ENCODE measurements at places on chromosomes 3 and 15.

DNA sequence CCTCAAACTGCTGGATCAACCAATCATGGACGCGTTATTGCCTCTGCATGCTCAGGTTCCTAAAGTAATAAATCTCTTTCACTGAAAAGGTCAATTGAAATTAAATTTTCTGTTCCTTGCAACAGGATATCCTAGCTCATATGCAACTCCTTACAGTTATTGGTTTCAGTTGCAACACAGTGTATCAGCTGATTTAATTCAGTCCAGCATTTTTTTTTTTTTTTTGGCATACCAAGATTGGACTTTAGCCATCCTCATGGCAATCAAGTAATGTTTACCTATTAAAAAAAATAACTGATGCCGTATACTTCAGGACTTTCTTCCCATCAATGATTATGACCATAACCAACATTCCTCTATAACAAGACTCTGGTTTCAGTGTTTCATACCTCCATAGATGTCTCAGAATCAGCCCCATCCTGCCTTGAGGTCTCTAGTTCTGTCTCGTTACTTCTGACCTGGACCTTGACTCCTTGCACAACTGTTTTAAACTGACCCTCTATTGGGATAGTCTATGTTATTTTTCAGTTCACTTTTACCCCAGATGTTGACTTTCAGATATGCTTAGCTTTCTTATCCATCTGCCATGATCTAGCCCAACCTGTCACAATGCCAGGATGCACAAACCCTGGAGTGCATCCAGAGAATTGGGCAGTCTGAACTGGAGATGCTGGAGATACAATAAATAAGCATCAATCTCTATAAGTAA, 265.0 kb upstream of the GADL1 start:
- DNase-seq, result no peak

- no peak for DNase-seq
Measured at GRCh38 chr3:53242155-53242554, 13.7 kb downstream of the TKT start.

GRCh38 chr15:36903922-36904556, 196.3 kb downstream of the MEIS2 start:
- DNase-seq, result no peak

- no peak for DNase-seq
Measured at GRCh38 chr3:98906230-98906629, 4.7 kb upstream of the DCBLD2 start.

DNA sequence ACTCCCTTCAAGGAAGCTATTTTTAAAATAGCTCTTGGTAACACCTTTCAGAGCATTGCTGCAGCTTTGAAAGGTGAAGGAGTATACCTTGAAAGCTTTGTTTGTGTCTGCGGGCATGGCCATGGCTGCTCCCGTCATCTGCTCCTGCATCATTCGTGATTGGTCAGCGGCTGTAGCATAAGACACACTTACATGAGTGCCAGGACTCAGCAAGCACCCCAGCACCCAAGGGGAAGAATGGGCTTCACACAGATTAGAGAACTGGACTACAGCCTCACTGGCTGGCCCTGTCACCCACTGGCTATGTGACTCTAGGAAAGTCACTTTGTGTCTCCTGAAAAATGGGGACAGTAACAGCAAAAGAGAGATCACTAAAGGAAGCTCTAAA, 17.0 kb downstream of the EMC3 start:
- DNase-seq, result no peak

DNA sequence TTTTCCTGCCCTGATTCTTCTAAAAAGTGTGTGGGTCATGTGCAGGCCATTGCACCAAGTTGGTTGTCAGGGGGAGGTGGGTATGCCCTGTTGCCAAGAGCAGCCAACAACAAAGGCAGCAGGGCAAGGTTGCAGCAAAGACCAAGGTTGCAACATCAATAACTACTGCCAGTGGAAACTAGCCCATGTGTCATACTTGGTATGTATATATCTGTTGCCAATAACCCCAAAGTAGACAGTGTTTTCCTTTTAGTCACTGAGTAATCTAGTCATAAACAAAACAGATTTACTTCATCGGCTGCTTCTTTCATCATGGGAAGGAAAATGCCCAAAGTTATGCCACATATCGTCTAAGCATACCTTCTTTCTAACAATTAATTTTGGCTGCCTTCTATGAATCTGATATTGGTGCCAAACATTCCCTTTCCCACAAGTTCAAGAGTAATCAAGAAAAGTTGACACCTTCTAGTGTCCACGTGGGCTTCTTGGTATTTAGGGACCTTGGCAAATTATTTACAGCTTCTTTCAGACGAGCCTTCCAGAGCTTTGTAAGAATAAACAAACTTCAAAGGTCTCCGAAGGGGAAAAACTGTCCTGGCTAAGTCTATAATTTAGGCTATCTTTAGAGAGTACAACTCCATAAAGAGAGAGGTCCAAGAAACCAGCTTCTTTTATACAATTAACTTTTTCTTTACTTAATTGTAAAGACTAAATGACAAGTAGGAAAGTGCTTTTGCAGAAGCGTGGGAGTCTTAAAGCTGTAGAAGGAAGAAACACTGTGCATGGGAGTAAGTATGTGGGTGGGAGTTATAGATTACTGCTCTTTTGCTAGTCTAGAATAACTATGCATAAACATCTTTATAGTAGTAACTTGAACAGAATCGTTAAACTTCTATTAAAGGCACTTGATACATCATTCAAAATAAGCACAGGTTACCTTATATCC, 10.0 kb upstream of the MBNL1 start:
- DNase-seq, result peak; percentile 38

- no peak for DNase-seq
Measured at GRCh38 chr3:38713121-38713520, 63.6 kb upstream of the SCN5A start.

- no peak for DNase-seq
Measured at GRCh38 chr3:143727391-143727790, 120.9 kb downstream of the SLC9A9 start.

DNA sequence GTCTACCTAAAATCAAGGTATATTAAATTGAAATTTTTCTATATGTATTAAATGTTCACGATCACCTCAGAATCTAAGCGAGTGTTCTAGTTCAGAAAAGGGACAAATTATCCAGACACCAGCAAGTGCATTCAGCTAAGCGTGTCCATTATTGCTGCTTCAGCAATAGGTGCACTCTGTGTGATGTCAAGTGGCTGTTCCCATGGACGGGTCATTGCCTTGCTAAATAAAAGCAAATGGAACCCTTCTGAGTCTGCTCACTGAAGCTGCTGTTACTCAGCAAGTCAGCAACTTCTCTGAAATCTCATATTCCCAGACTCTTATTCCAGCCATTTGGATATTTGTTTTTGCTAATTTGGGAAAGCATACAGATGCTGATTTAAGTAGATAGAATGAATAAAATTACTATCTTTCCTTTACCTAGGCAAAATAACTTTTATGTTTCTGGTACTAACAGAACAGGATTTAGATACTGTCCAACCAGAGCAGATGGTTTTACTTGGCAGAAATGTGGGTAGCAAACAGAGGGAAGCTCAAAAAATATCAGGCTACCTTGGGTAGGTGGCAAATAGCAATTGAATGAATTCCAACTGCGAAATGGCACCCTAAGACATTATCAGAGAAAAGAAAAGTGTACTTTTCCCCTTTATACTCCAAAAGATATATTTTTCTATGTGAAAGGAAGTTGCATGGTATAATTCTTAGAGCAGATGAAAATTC, 407.0 kb downstream of the GAP43 start:
- DNase-seq, result no peak

DNA sequence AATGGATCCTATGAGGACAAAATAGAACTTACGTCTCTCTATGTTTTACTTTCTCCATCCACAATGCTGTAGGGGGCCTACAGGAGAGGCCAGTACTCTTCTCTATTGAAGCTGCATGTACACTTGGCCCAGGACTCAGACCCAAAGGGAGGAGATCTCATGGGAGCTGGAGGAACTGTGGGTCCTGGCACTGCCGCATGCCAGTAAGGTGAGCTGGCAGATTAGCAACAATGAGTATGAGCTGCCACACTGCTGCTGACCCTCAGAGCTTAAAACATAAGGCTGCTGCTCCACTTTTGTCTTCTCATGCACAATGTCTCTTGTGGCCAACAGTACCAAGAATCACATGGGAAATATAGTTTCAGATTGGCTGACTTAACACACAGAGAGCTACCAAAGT, 57.8 kb upstream of the TBC1D5 start:
- DNase-seq, result no peak

- DNase-seq, result no peak
Measured at GRCh38 chr3:158522221-158523136, 48.5 kb upstream of the MLF1 start.

- DNase-seq, result no peak
Measured at GRCh38 chr3:140433431-140433830, 244.4 kb upstream of the TRIM42 start.

DNA sequence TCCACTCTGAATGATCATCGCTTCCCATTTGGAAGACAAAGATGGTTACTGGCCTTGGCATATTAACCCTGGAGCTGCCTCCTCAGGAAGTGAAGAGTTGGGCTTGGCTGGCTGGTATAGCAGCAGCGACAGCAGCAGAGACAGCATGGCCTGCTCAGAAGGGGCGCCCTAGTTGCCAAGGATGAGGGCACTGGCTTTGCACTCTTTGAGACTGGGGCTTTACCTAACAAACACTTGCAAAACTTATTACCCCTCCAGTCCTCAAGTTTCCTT, 68.5 kb upstream of the RBP1 start:
- no peak for DNase-seq

DNA sequence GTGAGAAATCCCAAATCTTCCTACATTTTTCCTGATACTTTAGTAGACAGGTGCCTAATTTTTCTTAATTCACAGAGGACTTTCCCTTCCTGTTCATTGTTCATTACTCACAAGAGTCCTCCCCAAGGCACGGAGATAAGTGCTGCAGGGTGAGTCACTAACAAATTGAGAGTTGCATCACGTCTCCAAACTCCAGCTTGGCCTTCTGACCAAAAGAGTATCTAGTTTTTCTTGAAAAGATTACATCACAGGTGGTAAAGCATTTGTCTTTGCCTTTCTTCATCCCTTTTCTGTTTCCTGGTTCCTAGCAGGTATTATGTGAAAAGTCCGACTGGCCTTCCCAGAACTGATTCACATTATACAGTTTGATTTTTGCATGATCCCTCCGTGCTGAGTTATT, 24.9 kb upstream of the RASGRP1 start:
- DNase-seq, result no peak

DNA sequence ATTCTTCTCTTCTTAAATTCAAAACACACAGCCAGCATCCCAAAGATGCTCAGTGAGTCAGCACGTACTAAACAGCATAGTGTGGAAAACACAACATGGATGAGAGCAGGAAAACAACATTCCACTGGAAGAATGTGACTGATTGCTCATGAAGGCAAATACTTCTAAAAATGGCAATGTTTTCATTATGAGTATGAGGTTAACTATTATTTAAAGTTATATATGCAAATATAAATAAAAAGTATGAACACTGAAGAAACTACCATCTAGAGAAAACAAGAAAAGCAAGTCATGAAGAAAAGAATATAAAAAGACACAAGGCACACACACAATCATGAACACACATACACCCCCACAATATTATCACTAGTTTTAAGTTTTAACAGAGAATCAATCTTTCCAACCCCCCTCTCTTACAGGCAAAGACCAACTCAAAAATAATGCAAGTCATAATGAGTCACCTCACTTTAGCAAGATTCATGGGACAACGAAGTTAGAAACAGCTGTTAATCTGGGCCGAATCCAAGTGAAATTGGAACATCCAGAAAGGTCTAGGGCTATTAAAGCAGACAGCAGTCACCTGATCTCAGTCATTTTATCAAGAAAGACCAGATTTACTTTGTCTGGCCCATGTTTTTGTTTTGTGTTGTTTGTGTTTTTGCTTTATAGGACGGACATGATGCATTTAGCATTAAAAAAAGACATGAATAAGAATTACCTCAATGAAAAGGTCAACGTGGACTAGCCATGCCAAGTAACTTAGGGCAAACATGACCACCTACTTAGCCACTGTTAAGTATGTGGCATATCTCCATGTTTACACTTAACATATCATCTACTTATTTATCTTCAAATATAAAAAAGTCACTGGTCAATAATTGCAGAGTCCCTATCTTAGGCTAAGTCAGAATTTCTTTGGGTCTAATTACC, 18.1 kb downstream of the GBE1 start:
- DNase-seq, result no peak

DNA sequence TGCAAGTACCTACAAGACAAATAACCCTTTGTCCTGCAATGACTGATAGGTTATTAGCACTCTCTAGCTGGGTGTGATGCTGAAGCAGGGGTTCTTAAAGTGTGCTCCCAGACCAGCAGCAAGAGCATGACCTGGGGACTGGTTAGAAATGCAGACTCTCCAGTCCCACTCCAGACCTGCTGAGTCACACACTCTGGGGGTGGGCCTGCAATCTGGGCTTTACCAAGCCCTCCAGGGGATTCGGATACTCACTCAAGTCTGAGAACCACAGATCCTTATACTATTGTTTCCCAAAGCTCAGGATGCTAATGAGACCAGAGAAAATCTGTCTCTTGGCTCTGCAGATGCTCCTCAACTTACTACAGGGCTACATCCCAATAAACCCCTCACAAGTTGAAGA, 142.1 kb upstream of the RAD18 start:
- no peak for DNase-seq

DNA sequence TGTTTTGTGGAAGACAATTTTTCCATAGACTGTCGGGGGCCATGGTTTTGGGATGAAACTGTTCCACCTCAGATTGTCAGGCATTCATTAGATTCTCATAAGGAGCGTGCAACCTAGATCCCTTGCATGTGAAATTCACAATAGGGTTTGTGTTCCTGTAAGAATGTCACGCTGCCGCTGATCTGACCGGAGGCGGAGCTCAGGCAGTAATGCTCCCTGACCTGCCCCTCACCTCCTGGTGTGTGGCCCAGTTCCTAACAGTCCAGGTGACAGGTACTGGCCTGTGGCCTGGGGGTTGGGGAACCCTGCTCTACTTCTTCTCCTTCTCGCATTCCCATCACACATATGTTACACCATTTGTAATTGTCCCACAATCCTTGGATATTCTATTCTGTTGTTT, 11.0 kb downstream of the CHRNA7 start:
- DNase-seq, result no peak

- DNase-seq, result no peak
Measured at GRCh38 chr3:127451321-127451720, 139.2 kb downstream of the TPRA1 start.

DNA sequence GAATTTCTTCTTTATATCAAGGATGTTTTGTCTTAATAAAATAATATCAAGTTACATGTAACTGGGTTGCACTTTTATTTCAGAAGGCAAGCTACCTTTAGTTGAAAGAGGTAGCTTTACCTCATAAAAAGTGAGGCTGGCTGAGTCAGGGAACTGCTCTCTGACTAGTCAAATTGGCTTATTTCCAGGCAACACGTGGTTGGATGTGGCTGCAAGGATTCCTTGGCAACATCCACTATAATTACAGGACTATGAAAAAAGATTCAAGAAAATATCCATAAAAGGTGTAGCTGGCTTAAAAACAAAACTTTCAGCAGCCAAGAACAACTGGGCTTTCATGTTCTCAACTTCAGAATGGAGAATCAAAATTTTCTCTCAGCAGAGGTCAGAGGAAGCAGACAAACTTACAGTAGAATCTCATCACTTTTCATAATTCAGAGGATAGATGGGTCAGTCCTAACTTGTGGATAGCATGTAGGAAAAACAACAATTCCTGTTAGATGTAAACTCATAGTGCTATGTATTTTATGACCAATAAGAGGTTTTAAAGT, 779.1 kb downstream of the MECOM start:
- peak; percentile 78 for DNase-seq
